ENCODE measurements at places on chromosomes 1 and 21. TPM values are rescaled to one million over a fixed set of nuclear protein-coding genes. Genes with fewer than 3 reads are reported as not detected.
A peak's percentile ranks its signal among the peaks of the same experiment; 100 is the strongest.

ZBTB37 gene
- total RNA-seq = 7.9 TPM

POFUT2 gene
- total RNA-seq = 11.7 TPM

TMEM200B gene
- 1.1 TPM for total RNA-seq

CR1 gene
- 0.14 TPM for total RNA-seq

C8A gene
- total RNA-seq = not detected

RNU1-4 gene
- 1,043 TPM for total RNA-seq

GRCh38 chr1:233919786-233920185 is 15.3 kb downstream of the SLC35F3 start:
- no peaks in the 10 kb centered on the region for H3K27me3 ChIP-seq
- no peak overlapping the region for H3K27ac ChIP-seq
- H3K4me3 ChIP-seq = no peak overlapping the region
- H3K36me3 ChIP-seq = no peaks in the 10 kb centered on the region
- no peak for DNase-seq

DNA sequence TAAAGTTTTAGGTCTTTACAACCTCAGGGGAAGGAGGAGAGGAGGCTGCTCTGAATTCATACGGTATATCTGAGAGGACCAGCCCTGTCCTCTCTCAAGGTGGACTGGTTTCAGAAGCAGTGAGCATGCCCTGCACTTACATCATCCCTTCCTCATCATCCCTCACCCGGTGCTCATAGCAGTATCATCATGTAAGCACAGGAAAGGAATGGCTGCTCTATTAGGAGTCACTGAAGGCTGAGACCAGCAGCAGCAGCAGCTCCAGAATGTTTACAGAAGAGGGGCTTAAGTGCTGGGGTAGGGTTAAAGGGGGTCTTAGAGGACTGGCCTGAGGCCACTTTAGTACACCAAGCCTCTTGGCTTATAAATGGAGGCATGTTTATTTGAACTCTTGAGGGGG is 185.9 kb downstream of the AK5 start:
- no peak for DNase-seq
- H3K27ac ChIP-seq = no peak overlapping the region
- H3K36me3 ChIP-seq = peaks cover 1% of the 10 kb centered on the region
- H3K4me3 ChIP-seq = no peak overlapping the region
- H3K27me3 ChIP-seq = no peaks in the 10 kb centered on the region

DNA sequence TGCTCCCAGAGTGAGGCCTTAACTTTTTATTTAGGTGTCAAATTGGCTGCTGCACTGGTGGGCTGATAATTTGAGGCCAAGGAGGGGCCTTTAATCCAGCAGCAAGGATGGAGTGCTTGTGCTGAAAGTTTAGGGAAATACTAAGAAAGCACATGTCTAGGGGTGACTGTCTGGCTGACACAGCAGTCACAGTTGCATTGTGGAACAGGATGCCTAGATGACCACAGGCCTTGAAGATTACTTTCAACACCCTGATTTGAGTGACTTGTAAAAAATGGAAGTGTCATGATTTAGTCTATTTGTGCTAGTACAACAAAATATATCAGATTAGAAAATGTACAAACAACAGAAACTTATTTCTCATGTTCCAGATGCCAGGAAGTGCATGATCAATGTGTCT is 57.7 kb downstream of the ZNF697 start:
- H3K27me3 ChIP-seq = peaks cover 2% of the 10 kb centered on the region
- DNase-seq = no peak
- H3K4me1 ChIP-seq = no peaks in the 10 kb centered on the region
- H3K4me3 ChIP-seq = no peak overlapping the region

- H3K4me3 ChIP-seq = no peak overlapping the region
- no peak overlapping the region for H3K27ac ChIP-seq
- H3K27me3 ChIP-seq = peaks cover 18% of the 10 kb centered on the region
- peaks cover 14% of the 10 kb centered on the region for H3K4me1 ChIP-seq
Measured at GRCh38 chr1:6996371-6996770, 211.1 kb downstream of the CAMTA1 start.

DNA sequence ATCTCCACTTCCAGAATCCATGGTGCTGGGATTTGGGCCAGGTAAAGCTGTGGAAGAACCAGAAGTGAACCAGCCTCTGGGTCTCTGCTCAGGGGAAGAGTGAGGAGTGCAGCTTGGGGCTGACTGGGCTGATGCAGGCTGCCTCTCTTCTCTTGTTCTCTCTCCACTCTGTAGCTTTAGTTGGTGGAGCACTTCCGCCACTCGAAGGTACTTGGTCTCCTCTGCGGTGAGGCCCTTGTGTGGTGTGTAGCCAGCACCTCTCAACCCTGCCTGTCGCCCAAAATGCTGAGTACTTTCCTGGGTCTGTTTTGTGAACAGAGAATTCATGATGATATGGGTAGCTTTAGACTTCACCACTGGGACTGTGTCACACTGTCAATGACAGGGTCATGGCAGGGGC is 63.2 kb downstream of the URB2 start:
- H3K27me3 ChIP-seq = no peaks in the 10 kb centered on the region
- peaks cover 4% of the 10 kb centered on the region for H3K36me3 ChIP-seq
- H3K4me3 ChIP-seq = no peak overlapping the region
- peak; percentile 13 for DNase-seq
- H3K27ac ChIP-seq = no peak overlapping the region

DNA sequence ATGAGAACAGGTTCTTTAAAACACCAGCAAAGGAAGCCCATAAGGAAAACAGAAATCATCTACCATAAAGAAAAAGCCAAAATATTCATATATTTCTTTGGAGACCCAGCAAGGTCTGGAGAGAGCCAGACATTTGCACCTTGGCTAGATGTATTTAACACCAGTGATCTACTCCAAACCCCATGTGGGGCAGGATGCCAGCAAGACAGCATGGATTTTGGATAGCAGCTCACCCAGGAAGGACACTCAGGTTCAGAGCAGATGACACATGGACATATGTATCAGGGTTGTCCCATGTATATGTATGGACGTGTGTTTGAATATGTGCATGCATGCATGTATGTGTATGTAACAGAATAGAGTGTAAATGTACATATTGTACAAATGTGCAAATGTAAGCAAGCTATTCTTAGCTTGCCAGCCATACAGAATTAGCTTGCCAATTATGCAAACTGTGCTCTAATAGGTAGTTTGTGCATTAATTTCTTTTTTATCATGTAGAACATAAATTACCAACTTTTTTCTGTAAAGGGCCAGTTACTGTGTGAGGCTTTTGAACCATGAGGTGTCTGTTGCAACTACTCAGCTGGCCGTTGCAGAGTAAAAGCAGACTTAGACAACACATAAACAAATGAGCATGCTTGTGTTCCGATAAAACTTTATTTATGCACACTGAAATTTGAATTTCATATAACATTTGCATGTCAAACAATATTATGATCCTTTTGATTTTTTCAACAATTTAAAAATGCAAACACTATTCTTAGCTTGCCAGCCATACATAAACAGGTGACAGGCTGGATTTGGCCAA is 73.5 kb upstream of the KAZN start:
- H3K27me3 ChIP-seq = peaks cover 7% of the 10 kb centered on the region
- H3K27ac ChIP-seq = no peak overlapping the region
- DNase-seq = no peak
- no peaks in the 10 kb centered on the region for H3K4me1 ChIP-seq
- no peaks in the 10 kb centered on the region for H3K36me3 ChIP-seq

GRCh38 chr1:214006845-214007244 is 19.1 kb downstream of the PROX1 start:
- H3K27ac ChIP-seq = no peak overlapping the region
- DNase-seq = no peak
- no peaks in the 10 kb centered on the region for H3K4me1 ChIP-seq

DNA sequence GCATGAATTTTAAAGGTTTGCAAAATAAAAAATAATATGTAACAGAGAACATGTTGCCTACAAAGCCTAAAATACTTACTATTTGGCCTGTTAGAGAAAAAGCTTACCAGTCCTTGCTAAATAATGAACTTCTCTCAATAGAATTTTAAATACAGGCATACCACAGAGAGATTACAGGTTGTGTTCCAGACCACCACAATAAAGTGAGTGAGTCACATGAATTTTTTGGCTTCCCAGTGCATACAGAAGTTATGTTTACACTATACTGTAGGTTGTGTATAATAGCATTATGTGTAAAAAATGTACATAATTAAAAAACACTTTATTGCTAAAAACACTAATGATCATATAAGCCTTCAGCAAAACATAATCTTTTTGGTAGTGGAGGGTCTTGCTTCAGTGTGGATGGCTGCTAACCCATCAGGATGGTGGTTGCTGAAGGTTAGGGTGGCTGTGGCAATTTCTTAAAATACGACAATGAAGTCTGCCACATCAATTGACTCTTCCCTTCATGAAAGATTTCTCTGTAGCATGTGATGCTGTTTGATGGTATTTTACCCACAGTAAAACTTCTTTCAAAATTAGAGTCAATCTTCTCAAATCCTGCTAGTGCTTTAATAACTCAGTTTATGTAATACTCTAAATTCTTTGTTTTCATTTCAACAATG is 48.6 kb downstream of the SCYL3 start:
- H3K27me3 ChIP-seq = no peaks in the 10 kb centered on the region
- H3K4me3 ChIP-seq = no peak overlapping the region
- peaks cover 3% of the 10 kb centered on the region for H3K4me1 ChIP-seq
- no peak for DNase-seq

DNA sequence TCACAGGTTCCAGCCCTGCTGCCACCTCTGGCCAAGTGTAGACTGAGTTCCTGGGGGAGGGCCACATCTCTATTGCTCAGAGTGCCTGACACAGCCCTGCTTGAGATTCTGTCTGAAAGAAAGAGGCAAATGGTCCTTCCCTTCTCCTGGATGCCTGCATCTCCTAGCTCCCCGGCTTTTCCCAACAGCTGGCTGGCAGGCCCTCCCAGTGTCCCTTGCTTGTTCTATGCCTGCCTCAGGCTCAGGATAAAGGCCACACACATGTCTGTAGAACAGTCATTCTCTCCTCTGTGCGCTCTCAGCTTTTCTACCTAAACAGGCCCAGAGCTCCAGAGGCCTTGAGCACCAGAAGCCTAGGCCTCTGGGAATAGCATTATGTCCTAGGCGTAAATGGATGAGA is 343.4 kb upstream of the USP24 start:
- H3K27me3 ChIP-seq = peaks cover 1% of the 10 kb centered on the region
- no peak for DNase-seq
- no peaks in the 10 kb centered on the region for H3K36me3 ChIP-seq
- no peak overlapping the region for H3K27ac ChIP-seq
